ENCODE measurements at places on chromosomes 16 and 17. TPM values are rescaled to one million over a fixed set of nuclear protein-coding genes. Genes with fewer than 3 reads are reported as not detected.

HP gene
- total RNA-seq: 8.3 TPM

CCDC47 gene
- 78.7 TPM for total RNA-seq

HNF1B gene
- total RNA-seq: not detected

MYH2 gene
- total RNA-seq: 0.22 TPM

CTRB2 gene
- not detected for total RNA-seq

NOMO2 gene
- 143 TPM for total RNA-seq

MSLN gene
- total RNA-seq: not detected

PCGF2 gene
- 29.3 TPM for total RNA-seq

MMP2 gene
- total RNA-seq: 83.8 TPM

FBXO39 gene
- not detected for total RNA-seq

SPAG9 gene
- 57.8 TPM for total RNA-seq

KRT39 gene
- total RNA-seq: not detected

EPOP gene
- total RNA-seq: 2.3 TPM

MEIOC gene
- not detected for total RNA-seq

PMFBP1 gene
- total RNA-seq: 0.08 TPM

TANC2 gene
- 21.8 TPM for total RNA-seq

EFNB3 gene
- 0.78 TPM for total RNA-seq

Data from cardiac septum (tissue), 1 donor.